Activated CD8-positive, alpha-beta T cell treated with anti-CD3 and anti-CD28 coated beads, Interleukin-2, amount 10 ng/mL, durations not matched to agents 7 days and 5 days (primary cell): ENCODE measurements at places on chromosomes 2 and 18.

DNA sequence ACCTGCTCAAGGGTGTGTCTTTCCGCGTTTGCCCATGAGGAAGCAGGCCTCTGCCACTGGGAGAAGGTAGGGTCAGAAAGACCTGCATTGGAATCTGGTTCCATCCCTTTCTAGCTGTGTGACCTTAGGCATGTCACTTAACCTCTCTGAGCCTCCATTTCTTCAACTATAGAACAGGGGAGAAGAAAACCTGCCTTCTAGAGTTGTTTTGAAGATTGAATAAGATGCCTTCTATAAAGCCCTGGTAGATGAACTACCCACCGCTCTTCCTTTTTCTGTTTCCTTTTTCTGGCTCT lies 507 bp downstream of the NAT8 start:
- no peak for DNase-seq

DNA sequence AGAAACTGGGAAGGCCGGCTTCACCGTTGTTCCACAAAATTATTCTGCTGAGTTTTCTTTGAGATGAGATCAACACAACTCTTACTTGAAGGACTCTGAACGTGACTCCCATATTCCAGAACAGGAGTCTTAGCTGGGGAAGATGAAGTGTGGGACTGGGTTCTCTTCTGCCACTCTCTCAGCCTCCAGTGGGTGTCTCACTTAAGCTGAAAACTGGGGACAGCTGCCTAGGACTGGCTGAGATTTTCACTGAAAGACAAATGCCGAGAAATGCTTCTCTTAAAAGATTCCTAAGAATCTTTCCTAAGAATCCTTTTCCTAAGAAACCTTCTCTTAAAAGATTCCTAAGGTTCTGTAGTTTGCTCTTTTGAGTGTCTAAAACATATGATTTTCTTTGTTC lies 156.6 kb upstream of the LHCGR start:
- DNase-seq, result no peak

DNA sequence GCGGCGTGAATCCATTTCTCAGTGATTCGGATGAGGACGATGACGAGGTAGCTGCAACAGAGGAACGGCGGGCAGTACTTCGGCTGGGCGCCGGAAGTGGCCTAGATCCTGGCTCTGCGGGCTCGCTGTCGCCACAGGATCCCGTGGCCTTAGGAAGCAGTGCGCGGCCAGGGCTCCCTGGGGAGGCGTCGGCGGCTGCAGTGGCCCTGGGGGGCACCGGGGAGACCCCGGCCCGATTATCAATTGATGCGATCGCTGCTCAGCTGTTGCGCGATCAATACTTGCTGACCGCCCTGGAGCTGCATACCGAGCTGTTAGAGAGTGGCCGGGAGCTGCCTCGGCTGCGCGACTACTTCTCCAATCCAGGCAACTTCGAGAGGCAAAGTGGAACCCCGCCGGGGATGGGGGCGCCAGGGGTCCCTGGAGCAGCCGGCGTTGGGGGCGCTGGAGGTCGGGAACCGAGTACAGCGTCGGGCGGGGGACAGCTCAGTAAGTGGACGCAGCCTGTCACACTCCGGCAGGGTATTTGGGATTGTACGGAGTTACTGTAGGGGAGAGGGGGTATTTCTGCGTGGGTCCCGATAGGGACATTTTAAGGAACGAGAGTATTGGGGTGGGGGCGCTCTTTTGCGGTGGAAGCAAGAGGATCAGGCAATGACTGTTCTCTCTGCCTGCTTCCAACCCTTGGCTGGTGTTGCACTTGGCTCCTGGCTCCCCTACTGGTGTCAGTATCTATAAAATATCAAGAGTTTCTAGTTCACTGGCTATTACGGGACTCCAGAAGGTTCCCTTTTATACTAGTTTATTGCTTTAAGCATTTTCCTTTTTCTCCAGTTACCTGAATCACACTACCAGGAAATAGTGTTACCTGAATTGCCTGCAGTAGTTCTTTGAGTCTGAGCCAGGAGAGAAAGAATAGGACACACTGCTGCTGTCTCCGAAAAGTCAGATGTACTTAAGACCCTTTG lies 772 bp downstream of the RELCH start:
- DNase-seq, result peak; percentile 50

DNA sequence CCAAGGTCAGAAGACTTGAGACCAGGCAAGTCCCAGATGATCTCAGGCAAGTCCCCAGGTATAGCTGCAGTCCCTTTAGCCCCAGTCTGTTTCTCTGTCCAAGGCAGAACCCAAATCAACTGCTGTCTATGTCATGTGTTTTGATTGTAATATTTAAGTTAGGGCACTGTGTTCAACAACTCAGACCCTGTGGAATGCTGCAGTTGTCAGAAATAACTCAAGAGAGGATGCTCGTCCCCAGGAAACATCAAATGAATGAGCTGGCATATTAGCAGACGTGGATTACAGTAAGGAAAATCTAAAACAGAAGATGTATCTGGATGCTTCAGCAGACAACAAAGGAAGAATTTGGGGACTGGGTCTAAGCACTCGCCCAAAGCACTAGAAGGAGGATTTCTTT lies 70.1 kb downstream of the BCL11A start:
- DNase-seq, result no peak

- DNase-seq, result no peak
These were observed 48.1 kb upstream of the SLC35G4 start for GRCh38 chr18:11561293-11561692.

- no peak for DNase-seq
These were observed 25.6 kb downstream of the SEMA4F start for GRCh38 chr2:74679615-74680014.

- no peak for DNase-seq
These were observed 65.0 kb downstream of the RAB31 start for GRCh38 chr18:9772847-9773677.

GRCh38 chr2:167942366-167943081 lies 304.9 kb downstream of the STK39 start:
- no peak for DNase-seq

- DNase-seq, result no peak
These were observed 612.8 kb upstream of the PKDCC start for GRCh38 chr2:41434991-41435390.

DNA sequence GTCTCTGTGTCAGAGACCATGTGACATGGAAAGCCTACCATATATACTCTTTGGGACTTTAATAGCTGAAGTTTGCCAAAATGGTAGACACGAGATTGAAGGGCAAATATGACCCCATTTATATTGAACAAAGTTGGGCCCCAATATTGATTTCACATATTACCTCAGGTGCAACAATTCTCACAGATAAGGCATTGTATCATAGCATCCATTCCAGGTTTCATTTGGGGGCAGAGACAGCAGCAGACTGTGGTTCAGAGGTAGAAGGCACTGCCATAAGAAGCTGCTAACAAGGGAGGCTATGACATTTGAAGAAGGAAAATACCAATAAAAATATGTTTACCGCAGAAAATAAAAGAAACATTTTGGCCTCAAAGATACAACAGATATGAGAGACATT lies 419.2 kb downstream of the LRRTM4 start:
- DNase-seq, result no peak

DNA sequence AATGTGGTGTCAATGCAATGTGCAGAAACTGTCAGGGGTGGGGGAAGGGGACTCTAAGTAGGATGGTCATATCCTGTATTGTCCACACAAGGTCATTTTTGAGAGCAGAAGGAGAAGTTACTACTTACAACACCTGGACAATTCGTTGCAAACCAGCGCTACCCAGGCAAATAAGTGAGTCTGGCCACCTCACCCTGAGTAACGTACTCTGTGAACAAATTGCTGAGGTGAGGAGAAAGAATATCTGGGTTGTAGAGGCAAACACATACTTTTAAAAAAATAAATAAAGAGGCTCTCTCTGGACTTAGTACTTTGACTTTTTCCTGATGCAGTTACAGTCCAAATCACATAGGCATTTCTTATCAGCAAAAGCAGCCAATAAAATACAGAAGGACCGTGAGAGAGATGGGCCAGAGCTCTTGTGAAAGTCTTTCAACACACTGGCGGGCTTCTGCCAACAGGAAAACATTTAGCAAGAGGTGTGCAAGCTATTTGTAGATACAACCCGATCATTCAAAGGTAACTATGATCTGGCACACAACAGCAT lies 268.2 kb upstream of the ID2 start:
- DNase-seq, result no peak
